ENCODE measurements at places on chromosomes 7 and 10. TPM values are rescaled to one million over a fixed set of nuclear protein-coding genes. Genes with fewer than 3 reads are reported as not detected.

GRCh38 chr10:72704117-72704516, 12.2 kb downstream of the MCU start:
- no peak for DNase-seq

DNA sequence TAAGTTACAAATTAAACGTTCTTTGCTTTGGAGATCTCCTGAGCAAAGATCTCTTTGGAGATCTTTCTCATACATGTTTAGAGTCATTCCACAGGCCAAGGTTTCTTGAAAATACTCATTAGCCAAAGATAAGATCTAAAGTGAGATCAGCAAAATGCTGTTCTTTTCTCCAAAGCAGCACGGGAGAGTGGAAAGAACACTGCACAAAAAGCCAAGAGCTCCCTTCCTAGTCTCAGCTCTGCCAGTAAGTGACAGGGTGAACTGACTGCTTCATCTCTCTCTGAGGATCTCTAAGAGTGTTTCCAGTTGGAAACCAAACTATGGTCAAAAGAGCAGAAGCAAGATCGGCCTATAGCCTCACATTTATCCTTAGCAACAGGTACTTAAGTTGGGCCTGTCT, 168.4 kb upstream of the ASAH2 start:
- no peak for DNase-seq

GRCh38 chr10:85655411-85655810, 711.2 kb downstream of the GRID1 start:
- DNase-seq = no peak

The CCDC7 gene
- total RNA-seq = 30.5 TPM

DNA sequence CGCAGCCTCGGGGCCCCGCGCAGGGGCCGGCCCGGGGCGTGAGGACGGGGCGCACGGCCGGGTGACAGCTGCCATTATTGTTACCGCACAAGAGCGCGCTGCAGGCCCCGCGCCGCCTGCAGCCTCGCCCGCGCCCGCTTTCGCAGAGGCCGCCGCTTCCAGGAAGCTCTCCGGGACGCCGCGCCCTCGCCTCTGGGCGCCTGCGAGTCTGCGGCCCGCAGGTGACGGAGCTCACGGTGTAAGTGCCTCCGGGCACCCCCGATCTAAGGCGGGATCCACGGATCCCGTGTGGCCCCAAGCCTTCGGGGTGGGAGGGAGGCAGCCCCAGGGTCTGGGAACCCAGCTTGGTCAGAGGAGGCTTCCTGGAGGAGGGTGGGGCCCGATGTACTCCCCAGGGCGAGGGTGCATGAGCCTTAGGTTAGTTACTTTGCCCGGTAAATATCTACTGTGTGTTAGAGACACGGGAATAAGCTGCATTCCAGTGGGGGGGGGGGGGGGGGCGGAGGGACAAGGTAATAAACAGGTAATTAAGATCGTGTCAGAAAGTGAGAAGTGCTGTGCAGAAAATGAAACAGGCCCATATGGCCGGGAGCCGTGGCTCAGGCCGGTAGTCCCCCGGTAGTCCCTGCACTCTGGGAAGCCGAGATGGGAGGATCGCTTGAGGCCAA, 638 bp downstream of the IQCE start:
- no peak for DNase-seq

- DNase-seq = no peak
Observed at GRCh38 chr10:58641095-58641531, 128.4 kb downstream of the BICC1 start.

DNA sequence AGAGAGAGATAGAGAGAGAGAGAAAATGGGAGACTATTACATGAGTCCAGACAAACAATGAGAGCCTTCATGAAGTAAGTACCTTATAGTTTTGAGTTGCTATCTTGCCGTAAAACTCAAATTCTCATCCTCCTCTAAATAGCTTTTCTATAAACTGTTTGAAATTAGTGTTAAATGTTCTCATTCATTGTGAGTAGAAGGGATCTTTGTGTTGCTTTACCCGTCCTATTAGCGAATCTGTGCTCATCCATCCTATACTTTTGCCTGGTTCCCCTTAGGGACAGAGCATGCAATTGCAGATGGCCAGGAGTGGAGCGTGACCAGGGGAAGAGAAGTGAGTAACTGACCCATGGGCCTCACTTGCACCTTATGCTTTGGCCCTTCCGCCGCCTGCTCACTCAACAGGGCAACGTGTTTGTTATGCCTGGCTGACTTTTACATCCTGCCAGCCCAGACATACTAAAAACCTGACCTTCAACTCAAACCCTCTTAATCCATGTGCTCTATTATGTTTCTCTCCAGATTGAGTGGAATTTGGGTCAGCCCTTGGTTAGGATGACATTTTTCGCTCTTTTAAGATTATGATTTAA, 244.2 kb upstream of the YAE1 start:
- DNase-seq = no peak

- DNase-seq = no peak
Observed at GRCh38 chr7:88322151-88322550, 15.5 kb upstream of the STEAP4 start.

- no peak for DNase-seq
Observed at GRCh38 chr10:28680358-28680752, 3.0 kb downstream of the BAMBI start.

The SPDYE1 gene
- total RNA-seq = not detected

Measured in Peyer's patch (tissue), 4 donors.